NK-92 treated with Interleukin-12 subunit alpha and Interleukin-12 subunit beta, amount 100 ng/mL, for 24 hours (cell line): ENCODE measurements at places on chromosomes 13 and 19.

- DNase-seq: no peak
Observed at GRCh38 chr13:31476753-31477152, 262.6 kb upstream of the RXFP2 start.

DNA sequence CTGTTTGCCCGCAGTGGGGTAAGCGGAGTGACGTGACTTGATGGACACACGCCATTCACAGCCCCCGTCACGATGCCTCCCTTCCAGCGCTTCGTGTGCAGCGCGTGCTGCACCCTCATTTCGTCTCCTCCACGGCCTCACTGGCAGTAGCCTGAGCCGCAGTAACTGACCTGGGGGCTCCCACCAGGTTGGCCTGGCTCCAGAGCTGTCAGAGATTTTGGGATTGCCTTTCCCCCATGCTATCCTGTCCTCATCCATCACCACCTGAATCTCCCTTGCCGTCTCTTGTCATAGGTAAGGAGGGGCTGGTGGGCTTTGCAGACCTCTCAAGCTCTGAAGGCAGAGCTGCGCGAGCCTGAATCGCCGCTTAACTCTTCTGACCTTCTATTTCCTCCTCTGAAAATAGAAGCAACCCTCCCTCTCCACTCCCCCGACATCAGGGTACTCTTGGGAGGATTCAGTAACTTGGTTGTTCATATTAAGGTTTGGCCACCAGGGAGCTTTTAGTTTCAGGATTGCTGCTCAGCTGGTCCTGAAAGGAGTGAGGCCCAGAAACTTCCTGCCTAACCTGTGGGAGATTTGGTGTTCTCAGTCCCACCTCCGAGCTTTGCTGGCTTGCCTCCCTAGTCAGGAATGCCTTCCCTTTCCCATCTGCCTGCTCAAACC, 27.9 kb downstream of the SIGLEC5 start:
- no peak for DNase-seq

DNA sequence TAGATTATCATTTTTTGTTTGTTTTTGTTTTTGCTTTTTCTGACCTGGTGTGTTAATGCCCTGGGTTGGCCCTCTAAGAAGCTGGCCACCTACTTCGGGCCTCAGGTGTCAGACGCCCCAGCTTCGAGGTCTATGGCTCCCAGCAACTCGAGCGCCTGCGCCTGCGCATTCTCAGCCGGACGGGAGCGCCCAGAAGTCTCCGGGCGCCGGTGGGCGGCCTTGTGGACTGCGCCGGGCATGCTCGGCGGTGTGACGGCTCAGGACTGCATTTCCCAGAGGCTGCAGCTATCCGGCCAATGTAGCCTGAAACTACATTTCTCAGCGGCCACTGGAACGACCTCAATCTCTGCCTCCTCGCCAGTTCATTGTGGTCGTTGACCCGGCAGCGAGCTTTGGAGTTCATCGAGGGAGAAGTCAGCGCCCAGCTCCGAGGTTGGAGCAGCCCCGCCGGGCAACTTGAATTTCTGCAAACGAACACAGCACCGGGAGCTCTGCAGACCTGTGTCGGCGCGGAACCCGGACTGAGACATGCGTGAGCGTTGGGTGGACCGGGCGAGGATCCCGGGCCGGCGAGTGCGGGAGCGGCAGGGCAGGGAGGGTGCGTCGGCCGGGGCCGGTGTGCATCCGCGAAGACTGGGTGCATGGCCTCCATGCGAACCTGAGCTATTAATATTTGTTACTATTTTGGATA, at the start of gene ZNF30:
Gene ZNF30, plus strand, starts transcription at position 219 of the 691 bp plus-strand sequence. CDS start 3,045 bp downstream, outside the sequence.
- no peak for DNase-seq

DNA sequence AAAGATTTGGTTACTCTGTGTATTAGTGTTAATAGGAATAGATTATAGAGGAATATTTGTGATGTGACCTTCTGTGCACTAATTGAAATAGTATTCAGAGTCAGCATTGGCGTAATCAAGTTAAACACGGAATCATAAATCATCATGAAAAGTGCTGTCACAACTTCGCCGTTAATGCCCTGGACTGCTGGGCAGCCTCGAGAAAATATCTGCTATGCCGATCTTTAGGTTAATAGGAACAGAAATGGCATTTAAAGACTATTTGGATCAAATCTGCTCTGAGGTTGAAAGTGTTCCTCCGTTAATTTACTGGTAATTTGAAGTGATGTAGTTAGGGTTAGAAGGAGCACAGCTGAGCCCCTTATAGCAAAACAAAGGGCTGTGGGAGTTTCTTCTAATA, 219.0 kb downstream of the MZT1 start:
- no peak for DNase-seq

- DNase-seq: no peak
Observed at GRCh38 chr13:81738364-81738763, 1397.4 kb upstream of the SPRY2 start.

- no peak for DNase-seq
Observed at GRCh38 chr19:41936416-41936850, 8.2 kb upstream of the ERFL start.

DNA sequence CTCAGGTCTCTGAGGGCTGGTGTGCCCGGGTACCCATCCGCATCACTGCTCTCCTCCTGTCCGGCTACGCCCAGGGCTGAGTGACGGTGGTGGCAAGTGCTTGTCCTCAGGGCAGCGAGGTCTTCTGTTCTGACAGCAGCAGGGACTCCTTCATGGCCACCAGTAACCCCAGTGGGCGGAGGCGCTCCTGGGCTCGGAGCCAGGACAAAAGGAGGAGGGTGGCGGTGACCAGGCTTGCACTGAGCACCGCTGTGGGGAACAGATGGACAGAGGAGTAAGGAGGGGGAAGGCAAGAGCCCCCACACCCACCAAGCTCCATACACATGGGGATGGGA, 5.8 kb downstream of the CD320 start:
- no peak for DNase-seq

GRCh38 chr13:20713014-20713376, 9.5 kb downstream of the IL17D start:
- DNase-seq: no peak

DNA sequence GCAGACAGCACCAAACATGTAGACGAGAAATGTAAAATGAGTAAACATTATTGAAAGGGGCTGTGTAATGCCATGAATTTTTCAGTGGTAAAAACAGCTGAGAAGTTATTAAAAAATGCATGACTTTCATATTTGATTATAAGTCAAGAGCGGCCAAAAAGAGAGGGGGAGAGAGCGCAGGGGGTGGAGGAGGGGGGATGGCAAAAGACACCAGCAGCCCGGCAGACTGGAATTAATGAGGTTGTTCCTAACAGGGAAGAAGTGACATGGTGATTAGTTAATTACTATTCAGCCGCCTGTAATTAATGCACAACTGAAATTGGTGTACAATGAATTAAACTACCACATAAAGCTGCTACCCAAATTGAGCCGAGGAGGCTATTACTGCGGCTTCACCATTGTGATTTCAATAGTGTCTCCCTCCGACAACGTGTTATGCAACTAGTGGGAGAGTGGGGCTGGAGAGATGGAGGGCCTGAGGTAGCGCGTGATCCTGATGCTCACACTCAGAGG, 89.1 kb upstream of the VSTM2B start:
- no peak for DNase-seq

GRCh38 chr13:101536079-101536478, 83.6 kb downstream of the ITGBL1 start:
- DNase-seq: no peak

- DNase-seq: no peak
Observed at GRCh38 chr13:102814793-102815192, 15.9 kb downstream of the BIVM start.

- no peak for DNase-seq
Observed at GRCh38 chr19:48480558-48481500, 11.7 kb downstream of the CYTH2 start.

GRCh38 chr13:40309881-40310280, 356.6 kb downstream of the FOXO1 start:
- no peak for DNase-seq

DNA sequence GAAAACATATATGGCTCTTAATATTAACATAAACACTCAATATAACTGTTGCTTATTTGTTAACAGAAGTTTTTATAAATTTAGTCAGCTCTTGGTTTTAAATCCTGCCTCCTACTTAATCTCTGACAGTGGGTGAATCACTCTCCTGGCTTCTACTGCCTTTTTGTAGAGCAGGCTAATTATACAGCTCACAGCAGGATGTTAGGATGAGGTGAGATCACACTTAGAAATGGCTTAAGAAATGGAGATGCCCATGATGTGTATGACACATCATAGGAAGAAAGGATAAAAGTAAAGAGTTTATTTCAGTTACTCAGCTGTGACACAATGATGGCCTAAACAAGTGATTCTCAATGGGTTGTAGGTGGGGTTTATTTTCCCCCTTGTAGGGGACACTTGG, 345.6 kb downstream of the SPRY2 start:
- DNase-seq: no peak

- no peak for DNase-seq
Observed at GRCh38 chr13:49610176-49610575, 18.1 kb upstream of the ARL11 start.

DNA sequence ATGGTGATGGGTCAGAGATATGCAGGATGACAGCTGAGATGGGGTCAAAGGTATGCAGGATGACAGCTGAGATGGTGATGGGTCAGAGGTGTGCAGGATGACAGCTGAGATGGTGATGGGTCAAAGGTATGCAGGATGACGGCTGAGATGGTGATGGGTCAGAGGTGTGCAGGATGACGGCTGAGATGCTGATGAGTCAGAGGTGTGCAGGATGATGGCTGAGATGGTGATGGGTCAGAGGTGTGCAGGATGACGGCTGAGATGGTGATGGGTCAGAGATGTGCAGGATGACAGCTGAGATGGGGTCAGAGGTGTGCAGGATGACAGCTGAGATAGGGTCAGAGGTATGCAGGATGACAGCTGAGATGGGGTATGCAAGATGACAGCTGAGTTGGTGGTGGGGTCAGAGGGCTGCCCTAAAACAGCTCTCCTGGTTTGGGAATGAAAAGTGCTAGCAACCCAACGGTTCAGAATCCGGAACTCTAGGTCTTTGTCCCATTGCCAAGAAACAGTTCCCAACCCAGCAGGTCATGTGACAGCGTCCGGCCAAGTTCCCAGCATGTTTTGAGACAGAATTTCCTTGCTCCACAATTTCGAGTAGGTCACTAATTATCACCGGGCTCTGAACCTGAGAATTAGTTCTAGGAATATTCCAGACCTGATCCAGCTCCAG, 3.2 kb downstream of the SELENOW start:
- DNase-seq: no peak

DNA sequence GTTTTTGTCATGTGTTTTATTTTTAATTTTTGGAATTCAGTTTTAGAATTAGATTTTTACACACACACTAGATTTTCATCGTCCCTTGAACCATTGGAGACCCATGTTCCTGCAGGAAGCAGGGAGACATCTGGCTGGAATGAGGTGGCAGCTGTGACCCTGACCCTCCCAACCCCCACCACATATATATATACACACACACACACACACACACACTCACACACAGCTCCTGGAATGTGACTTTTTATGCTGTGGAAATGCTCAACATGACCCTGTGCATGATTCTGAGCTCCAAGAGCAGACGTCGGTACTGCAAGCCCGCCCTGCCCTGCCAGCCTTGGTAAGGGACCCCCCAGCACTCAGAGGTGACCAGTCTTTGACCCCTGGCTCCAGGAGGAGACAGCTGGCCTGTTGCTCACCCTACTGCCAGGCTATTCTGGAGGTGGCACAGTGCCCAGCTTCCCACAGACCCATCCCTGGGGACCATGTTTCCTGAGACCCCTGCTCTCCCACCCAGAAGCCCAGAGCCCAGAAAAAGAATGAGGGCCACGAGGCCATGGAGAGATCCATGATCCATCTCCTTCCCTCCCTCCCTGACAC, 103.2 kb upstream of the VSTM2B start:
- DNase-seq: no peak

DNA sequence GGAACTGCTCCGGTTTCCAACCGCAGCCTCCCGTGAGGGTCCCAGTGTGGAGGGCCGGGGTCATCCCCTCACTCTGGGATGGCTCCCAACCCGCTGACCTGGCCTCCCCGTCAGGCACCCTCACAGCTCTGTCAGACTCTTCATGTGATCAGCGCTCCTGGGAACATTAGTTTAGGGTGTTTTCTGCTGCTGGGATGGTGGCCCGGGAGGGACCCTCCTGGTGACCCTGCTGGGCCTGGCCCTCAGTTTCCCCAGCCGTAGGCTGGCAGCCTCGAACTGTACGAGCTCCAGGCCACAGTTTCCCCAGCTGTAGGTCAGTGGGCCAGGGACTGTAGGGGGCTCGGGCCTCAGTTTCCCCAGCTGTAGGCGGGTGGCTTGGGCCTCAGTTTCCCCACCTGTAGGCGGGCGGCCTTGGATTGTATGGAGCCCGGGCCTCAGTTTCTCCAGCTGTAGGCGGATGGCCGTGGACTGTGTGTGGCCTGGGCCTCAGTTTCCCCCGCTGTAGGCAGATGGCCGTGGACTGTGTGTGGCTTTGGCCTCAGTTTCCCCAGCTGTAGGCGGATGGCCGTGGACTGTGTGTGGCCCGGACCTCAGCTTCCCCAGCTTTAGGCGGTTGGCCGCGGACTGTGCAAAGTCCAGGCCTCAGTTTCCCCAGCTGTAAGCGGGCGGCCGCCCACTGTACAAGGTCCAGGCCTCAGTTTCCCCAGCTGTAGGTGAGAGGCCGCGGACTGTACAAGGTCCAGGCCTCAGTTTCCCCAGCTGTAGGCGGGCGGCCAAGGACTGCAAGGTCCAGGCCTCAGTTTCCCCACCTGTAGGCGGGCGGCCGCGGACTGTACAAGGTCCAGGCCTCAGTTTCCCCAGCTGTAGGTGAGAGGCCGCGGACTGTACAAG, 1.3 kb upstream of the PTBP1 start:
- no peak for DNase-seq

DNA sequence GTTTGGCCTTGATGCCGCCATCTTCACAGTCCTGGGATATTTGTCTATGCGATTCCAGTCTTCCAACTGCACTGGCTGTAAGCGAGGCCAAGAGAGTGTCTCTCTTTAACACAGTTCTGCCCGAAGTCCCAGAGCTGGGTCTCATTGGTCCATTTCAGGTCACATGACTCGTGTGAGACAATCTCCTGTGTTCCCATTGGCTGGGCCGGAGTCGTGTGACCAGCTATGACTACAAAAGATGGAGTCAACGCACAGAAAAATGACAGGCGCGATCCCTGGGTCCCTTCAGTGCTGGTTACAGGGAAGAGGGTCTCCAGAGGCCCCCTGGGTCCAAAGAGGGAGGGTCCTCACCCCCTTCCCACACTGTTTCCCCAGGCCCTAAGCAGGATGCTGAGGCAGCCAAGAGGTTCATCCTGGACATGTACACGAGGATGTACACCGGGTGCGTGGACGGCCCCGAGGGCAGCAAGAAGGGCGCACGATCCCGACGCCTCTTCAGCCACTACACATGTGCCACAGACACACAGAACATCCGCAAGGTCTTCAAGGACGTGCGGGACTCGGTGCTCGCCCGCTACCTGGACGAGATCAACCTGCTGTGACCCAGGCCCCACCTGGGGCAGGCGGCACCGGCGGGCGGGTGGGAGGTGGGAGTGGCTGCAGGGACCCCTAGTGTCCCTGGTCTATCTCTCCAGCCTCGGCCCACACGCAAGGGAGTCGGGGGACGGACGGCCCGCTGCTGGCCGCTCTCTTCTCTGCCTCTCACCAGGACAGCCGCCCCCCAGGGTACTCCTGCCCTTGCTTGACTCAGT, 15.9 kb upstream of the S1PR4 start:
- no peak for DNase-seq
